ENCODE measurements at places on chromosomes 3 and 15.

GRCh38 chr3:25080461-25080860 lies 347.6 kb upstream of the RARB start:
- H3K36me3 ChIP-seq: no peaks in the 10 kb centered on the region
- no peaks in the 10 kb centered on the region for H3K27me3 ChIP-seq
- H3K4me3 ChIP-seq: no peak overlapping the region
- DNase-seq: no peak
- no peak overlapping the region for H3K27ac ChIP-seq

DNA sequence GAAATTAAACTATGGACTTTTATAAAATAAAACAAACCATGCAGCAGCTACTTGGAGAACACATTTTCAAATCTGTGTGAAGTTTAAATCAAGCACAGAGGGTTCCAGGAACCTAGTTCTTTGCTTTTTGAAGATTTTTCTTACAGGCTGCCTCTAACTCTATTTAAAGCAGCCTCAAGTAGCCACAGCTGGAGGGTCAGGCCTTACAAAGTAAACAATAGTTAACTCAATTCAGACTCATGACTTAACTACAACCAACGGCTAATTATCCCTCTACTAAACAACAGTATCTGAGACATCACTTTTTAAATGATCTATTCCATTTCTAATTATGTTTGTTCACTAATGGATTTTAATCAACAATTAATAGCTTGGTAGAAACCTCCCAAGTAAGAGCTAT lies 9.8 kb downstream of the LRIG1 start:
- H3K27me3 ChIP-seq: no peaks in the 10 kb centered on the region
- H3K4me1 ChIP-seq: peaks cover 44% of the 10 kb centered on the region
- H3K36me3 ChIP-seq: no peaks in the 10 kb centered on the region
- DNase-seq: no peak

GRCh38 chr15:65101891-65102708 lies 12.9 kb downstream of the UBAP1L start:
- DNase-seq: no peak
- no peaks in the 10 kb centered on the region for H3K27me3 ChIP-seq
- H3K4me1 ChIP-seq: no peaks in the 10 kb centered on the region
- peaks cover 5% of the 10 kb centered on the region for H3K36me3 ChIP-seq
- H3K27ac ChIP-seq: no peak overlapping the region

DNA sequence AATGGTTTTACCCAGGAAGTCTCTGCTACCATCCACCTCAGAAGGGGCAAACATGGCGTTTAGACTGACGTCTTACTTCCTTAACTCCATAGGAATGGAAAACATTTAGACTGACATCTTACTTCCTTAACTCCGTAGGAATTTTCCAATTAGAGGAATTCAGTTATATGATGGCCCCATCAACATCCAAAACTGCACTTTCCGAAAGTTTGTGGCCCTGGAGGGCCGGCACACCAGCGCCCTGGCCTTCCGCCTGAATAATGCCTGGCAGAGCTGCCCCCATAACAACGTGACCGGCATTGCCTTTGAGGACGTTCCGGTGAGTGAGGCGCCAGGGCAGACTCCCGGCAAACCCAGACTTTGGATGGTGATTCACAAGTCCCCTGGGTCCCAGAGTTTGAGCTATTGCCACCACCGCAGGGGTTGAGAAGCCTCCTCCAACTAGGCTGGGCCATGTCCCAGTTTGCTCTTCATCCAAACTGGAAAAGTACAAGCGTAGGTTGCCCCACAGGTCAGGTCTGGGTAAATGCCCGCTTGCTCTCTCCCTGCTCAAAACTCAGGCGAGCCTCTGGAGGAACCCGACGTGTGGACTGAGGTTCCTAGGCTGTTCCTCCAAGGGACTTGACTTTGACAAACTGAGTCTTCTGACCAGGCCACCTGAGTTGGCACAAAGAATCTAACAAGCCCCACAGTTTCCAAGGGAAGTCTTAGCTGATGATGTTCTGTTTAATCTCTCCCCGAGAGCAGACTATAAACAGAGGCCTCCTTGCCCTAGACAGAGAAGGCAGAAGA lies 57.7 kb downstream of the MESD start:
- no peaks in the 10 kb centered on the region for H3K36me3 ChIP-seq
- no peak overlapping the region for H3K27ac ChIP-seq
- no peak for DNase-seq

- no peak overlapping the region for H3K4me3 ChIP-seq
- H3K27ac ChIP-seq: no peak overlapping the region
- no peak for DNase-seq
- H3K27me3 ChIP-seq: no peaks in the 10 kb centered on the region
- no peaks in the 10 kb centered on the region for H3K36me3 ChIP-seq
- H3K4me1 ChIP-seq: no peaks in the 10 kb centered on the region
These were observed 34.5 kb upstream of the TM2D3 start for GRCh38 chr15:101686718-101687117.

DNA sequence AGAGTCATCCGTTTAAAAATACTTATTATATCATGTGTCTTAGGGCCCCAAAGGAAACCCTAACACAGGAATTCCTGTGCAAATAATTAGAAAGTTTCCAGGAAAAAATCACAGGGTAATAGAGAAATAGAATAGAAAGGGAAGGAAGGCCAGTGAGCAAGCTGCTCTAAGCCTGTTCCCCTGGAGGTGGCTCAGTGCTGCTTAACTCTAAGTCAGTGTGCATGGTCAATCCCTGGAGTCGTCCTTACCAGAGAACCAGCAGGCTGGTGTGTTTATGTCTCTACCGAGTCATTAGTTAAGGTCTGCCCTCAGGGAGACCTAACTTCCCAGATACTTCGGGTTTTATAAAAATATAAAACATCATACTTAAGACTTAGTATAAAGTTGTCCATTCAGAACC lies 21.0 kb upstream of the MCF2L2 start:
- no peak overlapping the region for H3K27ac ChIP-seq
- no peaks in the 10 kb centered on the region for H3K36me3 ChIP-seq
- no peaks in the 10 kb centered on the region for H3K27me3 ChIP-seq
- no peak overlapping the region for H3K4me3 ChIP-seq
- no peaks in the 10 kb centered on the region for H3K4me1 ChIP-seq

- DNase-seq: no peak
- H3K4me1 ChIP-seq: no peaks in the 10 kb centered on the region
- H3K36me3 ChIP-seq: no peaks in the 10 kb centered on the region
- H3K27me3 ChIP-seq: no peaks in the 10 kb centered on the region
These were observed 254.7 kb downstream of the EDEM1 start for GRCh38 chr3:5442106-5442785.

DNA sequence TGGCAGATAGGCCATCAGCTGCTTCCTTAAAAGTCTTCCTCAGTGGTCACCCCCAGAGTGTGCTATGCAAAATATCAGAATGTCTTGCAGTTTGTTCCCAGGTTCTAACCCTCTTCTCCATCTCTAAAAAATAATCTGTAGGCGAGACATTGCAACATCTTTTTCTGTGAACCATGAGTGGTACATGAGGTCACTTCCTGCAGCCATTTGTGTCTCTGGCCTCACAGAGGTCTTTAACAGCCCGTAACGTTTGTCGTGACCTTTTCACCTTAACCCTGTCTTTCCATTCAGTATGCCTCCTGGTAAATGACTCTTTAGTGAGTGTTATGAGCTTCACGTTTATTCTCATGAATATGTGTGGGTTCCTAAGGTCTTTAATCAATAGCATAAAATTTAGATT lies 145.4 kb downstream of the KLHL25 start:
- no peaks in the 10 kb centered on the region for H3K27me3 ChIP-seq
- H3K36me3 ChIP-seq: peaks cover 5% of the 10 kb centered on the region

- no peak within 1 kb of the TSS for H3K4me3 ChIP-seq
- H3K27ac ChIP-seq: no peak within 1 kb of the TSS
- DNase-seq: no peak
- H3K36me3 ChIP-seq: no peaks in the 10 kb centered on the region
- no peaks in the 10 kb centered on the region for H3K4me1 ChIP-seq
- H3K27me3 ChIP-seq: peaks cover 11% of the 10 kb centered on the region
These were observed at the start of gene KBTBD13 for GRCh38 chr15:65076486-65077290. TSS of gene KBTBD13 (plus strand) at chr15:65076746. CDS start at chr15:65076816, 70 bp downstream.

GRCh38 chr3:101851072-101851770 lies 1.9 kb downstream of the NFKBIZ start:
- peak overlapping the region; percentile 79 for H3K4me3 ChIP-seq
- no peak for DNase-seq
- peak overlapping the region; percentile 96 for H3K27ac ChIP-seq

GRCh38 chr3:114848643-114849350 lies 298.3 kb downstream of the ZBTB20 start:
- DNase-seq: no peak
- H3K4me1 ChIP-seq: no peaks in the 10 kb centered on the region
- no peak overlapping the region for H3K4me3 ChIP-seq
- H3K27me3 ChIP-seq: no peaks in the 10 kb centered on the region
- no peak overlapping the region for H3K27ac ChIP-seq

GRCh38 chr3:4504340-4505261 lies 11.5 kb downstream of the ITPR1 start:
- H3K27me3 ChIP-seq: no peaks in the 10 kb centered on the region
- no peaks in the 10 kb centered on the region for H3K36me3 ChIP-seq
- H3K4me3 ChIP-seq: peak overlapping the region; percentile 32
- no peak for DNase-seq
- peak overlapping the region; percentile 77 for H3K27ac ChIP-seq
- H3K4me1 ChIP-seq: peaks cover 4% of the 10 kb centered on the region

DNA sequence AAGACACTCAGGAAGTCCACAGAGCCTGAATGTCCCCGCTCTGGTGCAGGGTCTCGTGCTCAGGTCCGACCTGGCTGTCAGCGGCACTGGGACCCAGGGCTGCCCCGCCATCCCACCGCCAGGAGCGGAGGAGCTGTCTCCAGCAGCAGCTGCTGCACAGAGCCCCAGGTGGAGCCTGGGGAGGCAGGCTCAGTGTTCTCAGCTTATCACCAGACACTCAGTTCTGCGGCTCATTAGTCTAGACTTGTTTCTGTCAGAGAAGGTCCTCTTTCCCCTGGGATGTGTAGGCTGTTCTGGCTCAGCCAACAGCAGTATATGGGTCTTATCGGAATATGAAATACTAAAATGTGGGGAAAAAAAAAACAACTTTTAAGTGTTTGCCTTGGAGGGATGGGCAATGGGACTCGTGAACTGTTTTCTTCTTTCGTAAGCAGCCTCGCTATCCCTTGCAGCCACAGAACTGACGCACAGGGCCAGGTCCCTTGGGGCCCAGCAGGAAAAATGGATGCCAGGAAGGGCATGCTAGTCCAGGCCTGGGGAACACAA lies 75.9 kb downstream of the KLF13 start:
- no peaks in the 10 kb centered on the region for H3K27me3 ChIP-seq
- H3K4me3 ChIP-seq: no peak overlapping the region

DNA sequence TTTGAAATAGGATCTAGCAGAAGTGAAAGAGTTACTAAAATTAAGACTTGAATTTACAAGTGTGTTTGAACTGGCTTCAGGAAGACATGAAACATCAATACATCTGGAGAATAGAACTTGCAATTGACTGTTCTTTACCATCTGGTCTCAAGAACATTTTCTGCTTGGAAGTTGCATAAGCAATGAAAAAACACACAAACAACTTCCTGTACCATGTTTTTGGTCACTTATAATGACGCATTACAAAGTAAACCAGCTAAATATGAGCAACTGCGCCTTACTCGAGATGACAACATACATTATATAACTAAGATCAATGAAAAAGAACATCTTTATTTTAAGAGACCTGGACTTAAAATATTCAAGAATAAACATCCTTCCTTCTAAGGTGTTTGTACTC lies 112.5 kb downstream of the TIGIT start:
- DNase-seq: no peak
- H3K27me3 ChIP-seq: no peaks in the 10 kb centered on the region
- no peak overlapping the region for H3K27ac ChIP-seq
- H3K4me1 ChIP-seq: peaks cover 9% of the 10 kb centered on the region

GRCh38 chr15:58568157-58568571 lies 136.4 kb downstream of the LIPC start:
- no peak for DNase-seq
- H3K27me3 ChIP-seq: no peaks in the 10 kb centered on the region
- no peaks in the 10 kb centered on the region for H3K36me3 ChIP-seq

DNA sequence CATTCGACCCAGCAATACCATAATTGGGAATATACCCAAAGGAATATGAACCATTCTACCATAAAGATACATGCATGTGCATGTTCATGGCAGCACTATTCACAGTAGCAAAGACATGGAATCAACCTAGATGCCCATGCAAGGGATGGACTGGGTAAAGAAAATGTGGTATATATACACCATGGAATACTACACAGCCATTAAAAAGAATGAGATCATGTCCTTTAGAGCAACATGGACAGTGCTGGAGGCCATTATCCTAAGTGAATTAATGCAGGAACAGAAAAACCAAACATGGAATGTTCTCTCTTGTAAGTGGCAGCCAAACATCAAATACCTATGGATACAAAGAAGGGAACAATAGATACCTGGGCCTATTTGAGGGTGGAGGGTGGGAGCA lies 7.4 kb downstream of the ETFA start:
- no peaks in the 10 kb centered on the region for H3K36me3 ChIP-seq
- DNase-seq: no peak
- no peak overlapping the region for H3K4me3 ChIP-seq
- no peaks in the 10 kb centered on the region for H3K4me1 ChIP-seq
- H3K27me3 ChIP-seq: no peaks in the 10 kb centered on the region

DNA sequence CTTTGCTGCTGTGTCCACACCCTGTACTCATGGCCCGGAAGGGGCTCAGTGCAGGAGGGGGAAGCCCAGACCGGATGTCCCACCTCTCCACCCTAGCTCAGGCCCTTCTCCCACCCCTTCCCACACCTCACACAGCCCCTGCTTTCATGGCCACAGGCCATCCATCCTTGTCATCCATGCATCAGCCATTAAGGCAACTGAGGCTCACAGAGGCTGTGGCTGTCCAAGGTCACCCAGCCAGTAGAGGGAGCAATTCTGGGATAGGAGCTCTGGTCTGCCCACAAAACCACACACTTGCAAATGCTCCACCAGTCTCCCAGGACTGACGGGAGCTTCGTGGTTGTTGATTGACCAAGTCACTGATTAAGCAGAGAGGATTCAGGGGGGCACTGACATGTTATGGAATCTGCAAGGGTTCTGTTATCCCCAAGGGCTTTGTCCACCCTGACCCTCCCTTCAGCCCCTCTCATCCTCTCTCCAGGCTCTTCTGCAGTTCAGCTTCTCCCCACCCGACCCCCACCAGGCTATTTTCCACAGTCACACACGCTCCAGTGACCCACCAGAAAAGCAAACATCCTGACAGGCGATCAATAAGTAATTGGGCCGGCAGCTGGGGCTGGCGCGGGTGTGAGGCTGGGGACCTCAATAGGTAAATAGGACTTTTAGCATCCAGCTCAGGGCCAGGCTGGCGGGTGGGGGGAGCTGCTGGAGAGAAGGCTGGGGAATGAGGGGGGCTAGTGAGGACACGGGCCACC lies 15.1 kb downstream of the LINGO1 start:
- H3K36me3 ChIP-seq: no peaks in the 10 kb centered on the region
- H3K27me3 ChIP-seq: no peaks in the 10 kb centered on the region
- no peak overlapping the region for H3K27ac ChIP-seq
- H3K4me1 ChIP-seq: no peaks in the 10 kb centered on the region
- no peak for DNase-seq
- no peak overlapping the region for H3K4me3 ChIP-seq

- H3K27ac ChIP-seq: peak overlapping the region; percentile 3
- no peak for DNase-seq
- H3K27me3 ChIP-seq: no peaks in the 10 kb centered on the region
- H3K36me3 ChIP-seq: no peaks in the 10 kb centered on the region
These were observed 43.9 kb upstream of the RYK start for GRCh38 chr3:134294302-134295280.

GRCh38 chr3:53273146-53273670 lies 17.4 kb upstream of the TKT start:
- no peak overlapping the region for H3K27ac ChIP-seq
- H3K4me3 ChIP-seq: no peak overlapping the region
- no peaks in the 10 kb centered on the region for H3K36me3 ChIP-seq
- H3K27me3 ChIP-seq: no peaks in the 10 kb centered on the region
- no peak for DNase-seq

All from breast epithelium (tissue), 4 donors.